Fibroblast of skin of left biceps (primary cell): ENCODE measurements at places on chromosomes 6 and 20.

DNA sequence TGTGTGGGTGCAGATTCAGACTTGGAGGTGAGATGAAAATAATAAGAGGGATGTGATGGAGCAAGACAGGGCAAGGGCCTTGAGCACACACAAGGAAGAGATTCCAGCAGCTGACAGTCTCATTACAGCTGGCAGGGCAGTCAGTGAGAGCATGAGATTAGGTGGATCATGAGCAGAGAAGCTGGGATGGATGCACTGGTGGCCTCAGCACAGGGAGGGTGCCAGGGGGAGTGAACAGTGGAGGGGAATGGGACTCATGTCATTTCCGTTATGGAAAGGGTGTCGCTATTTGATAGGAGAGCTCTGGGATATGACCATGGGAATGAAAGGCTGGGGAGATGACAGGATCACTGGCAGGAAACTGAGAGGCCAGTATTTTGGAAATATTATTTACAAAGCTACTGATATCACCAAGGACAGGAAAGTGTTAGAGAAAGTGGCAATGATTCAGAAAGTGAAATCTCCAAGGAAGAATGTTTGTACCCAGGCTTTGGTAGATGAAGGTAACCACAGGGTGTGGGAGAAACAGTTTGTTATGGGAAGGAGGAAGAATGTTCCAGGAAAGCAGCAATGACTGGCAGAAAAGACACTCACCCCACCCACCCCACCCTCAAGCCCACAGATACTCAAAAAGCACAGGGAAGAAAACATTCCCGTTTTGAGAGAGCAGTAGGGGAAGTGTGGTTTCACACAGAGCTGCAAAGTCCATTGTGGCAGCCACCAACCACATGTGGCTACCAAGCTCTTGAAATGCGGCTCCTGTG lies 214.7 kb upstream of the PROKR2 start:
- no peak for DNase-seq

DNA sequence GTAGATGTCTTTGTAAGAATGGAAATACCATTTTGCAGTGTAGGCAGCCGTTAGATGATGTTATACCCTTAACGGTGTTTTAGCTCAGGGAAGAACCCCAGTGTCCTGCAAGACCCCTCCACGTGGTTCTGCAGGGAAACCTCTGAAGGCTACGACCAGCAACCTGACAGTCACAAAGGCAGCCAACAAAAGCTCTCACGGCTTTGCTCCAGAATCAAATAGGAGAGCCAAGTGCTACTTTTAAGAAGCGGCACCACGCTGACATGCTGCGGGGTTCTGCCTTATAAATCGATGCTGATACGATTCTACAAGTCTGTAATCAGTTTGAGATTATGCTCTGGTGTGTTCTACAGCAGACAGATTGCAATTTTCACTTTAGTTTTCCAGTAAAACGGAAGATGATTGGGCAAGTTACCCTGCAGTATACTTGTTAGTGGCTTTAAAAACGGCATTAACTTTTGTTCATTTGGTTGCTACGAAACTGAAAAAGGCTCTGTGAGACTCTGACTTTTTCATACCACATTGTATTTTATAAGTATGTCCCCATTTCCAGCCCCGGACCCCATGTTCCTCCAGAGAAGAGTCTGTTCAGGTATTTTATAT lies 312.9 kb downstream of the SAMD5 start:
- DNase-seq: no peak

DNA sequence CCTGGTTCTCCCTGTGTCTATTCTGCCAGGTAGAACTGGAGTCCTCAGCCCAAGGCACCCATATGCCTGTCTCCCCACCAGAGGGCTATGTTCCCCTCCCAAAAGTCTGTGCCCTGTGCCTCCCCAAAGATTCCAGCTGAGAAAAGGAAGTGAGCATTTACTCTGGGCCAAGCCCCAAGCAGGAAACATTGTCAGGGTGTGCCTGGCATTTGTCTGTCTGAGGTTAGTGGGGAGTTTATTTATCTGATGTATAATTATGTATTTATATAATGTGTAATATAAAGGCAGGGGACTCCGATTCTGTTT lies 5.6 kb downstream of the GDF5 start:
- DNase-seq: no peak

GRCh38 chr6:14353798-14354197 lies 236.2 kb downstream of the CD83 start:
- DNase-seq: no peak

DNA sequence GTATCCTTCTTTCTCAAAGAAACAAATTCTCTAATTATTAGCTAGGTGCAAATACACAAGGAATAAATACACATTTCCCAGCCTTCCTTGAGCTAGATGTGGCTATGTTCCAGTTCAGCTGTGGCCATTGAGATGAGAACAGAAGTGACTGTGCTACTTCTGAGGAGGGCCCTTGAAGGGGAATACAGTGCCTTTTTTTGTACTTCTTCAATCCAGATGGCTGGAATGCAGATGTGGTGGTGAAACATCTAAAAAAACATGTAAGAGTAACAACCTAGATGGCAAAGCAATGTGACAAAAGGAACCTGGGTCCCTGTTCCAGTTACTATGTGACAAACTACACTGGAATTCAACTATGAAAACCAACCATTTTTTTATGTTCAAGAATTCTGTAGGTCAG lies 115.4 kb upstream of the DST start:
- DNase-seq: no peak

DNA sequence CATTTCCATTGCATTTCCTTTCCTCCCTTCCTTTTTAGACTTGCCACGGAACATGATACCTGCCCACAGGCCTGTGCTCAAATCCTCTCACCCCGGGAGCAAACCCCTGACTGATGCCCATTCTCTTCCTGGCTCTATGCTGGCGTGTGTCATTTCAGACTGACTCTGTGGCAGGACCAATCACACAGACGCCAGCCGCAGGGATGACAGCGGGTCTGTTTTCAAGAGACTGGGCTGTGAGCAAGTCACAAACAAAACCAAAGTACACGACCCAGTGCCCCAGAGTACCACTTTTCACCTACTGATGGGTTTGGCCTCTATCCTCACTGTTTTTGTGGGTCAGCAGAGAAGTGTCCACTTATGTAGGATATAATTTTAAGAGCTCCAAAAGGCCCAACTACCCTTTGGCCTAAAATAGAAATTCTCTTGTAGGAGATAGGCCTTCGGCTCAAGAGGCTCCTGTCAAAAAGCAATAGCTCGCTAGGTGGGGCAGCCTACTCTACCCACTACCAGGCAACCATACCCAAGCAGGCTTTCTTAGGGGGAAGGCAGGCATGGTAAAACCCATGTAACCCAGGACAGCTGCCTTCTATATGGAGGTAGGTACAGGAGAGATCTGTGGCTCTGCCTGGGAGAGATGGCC lies 215.7 kb downstream of the CDC5L start:
- no peak for DNase-seq

- DNase-seq: no peak
Measured at GRCh38 chr20:40019510-40019909, 669.5 kb downstream of the MAFB start.

DNA sequence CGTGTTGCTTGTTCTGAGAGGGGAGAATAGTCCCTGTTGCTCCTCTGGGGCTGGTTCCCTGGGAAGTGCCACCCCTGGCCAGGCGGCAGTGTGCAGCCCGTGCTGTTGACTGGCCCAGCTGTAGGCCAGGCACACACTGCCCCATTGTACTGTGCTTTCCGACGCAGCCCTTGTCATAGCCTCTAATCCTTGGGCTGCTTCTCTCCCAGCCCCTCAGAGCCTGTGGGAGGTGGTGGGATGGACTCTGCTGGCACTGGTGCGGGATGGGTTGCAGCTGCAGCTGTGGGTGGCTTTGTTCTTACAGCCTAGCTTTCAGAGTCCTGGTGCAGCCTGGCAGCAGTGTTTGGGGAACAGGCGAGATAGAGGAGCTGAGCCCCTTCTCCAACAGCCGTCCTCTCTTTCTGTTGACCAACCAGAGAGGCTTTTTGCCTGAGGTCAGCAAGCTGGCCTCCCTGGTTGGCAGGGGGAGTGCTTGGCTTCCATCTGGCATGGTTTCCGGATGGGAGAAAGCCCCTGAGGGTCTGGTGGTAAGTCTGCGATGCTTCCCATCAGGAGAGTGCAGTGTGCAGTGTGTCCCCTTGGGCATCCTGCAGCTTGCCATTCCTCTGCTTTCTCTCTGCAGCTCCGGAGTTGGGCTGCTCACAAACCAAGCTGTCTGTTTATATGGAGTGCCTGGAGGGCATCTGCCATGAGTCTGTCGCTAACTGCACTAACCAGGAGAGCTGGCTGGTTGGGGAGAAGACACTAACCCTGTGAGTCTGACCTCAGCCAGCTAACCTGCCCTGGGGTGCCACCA lies 12.1 kb downstream of the TJAP1 start:
- no peak for DNase-seq

- DNase-seq: no peak
Measured at GRCh38 chr6:130559166-130559565, 193.3 kb downstream of the TMEM200A start.

GRCh38 chr6:1267790-1268762 lies 43.8 kb upstream of the FOXQ1 start:
- no peak for DNase-seq

- DNase-seq: no peak
Measured at GRCh38 chr6:25623879-25624278, 28.1 kb upstream of the SCGN start.
